ENCODE measurements at places on chromosomes 2 and 18.
A peak's percentile ranks its signal among the peaks of the same experiment; 100 is the strongest.

DNA sequence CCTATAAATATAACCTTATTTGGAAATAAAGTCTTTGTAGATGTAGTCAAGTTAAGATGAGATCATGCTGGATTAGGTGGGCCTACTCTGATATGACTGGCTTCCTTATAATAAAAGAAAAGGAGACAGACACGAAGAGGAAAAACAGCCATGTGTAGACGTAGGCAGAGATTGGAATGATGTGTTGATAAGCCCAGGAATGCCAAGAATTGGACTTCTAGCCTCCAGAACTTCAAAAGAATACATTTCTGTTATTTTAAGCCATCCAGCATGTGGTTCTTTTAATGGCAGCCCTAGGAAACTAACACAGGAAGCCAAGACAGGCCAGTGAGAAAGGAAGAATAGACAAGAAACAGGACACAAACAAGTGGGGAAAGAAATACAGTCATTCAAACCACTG lies 68.6 kb downstream of the NYAP2 start:
- no peak for DNase-seq

DNA sequence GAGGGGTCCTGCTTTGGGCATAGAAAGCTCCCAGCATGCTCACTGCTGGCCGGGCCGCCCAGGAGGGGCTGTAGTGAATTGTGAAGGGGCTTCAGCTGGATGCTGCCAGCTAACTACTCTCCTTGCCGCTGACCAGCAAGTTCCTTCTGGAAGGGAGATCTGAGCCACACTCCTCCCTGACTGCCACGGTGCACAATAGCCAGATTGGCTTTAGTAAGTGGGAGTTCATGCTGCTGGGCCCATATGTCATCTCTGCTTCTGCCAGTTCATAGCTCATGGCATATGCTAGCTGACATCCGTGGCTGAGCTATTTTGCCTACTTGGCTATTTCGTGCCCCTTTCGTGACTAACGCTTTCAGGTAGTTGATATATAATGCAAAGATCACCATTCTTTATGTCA lies 51.6 kb upstream of the ROCK2 start:
- DNase-seq = no peak

DNA sequence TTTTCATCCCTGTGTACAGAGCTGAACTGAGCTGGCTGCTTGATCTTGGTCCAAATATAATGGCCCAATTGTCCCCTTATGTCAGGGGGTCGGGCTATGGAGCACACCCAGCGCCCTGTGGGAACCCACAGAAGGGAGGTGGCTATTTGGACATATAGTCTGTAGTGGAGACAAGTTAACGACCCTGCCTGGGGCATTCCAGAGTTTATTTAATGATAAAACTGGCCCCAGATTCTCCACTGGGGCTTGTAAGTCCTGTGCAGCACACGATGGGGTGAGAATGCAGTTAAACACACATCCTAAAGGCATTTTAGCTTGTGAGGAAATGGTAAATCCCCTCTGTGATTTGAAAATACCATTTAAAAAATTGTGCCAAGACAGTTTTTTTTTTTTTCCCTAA lies 72.9 kb downstream of the QPCT start:
- no peak for DNase-seq

DNA sequence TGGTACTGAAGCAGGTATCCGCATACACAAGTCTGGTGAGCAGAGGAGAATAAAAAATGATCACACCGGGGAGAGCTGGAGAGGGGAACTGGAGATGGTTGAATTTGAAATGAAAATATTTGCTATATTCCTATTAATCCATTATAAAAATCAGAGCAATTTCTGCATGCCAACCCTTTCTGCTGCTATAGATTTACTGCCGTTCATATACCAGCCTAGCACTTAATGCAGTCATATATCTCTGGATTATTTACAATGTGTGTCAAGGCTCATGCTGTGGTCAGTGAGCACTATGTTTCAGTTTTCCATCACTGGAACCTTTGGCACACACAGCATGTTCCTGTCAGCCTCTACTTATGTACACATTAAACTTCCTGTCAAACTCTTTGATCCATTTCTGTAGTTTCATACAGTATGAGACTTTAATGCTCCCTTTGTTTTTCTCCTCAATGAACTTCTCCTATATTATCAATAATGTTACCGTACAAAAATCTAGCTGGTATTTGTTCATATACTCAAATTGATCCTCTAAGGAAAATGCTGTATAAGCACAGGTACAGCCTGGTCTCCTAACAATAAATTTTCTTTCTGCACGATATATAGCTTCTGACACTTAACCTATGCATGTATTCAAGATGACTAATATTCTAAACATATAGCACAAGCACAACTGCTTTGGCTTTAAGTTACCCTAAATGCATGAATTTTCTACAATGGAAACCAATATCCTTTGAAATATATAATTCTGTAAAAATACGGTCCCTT lies 36.7 kb downstream of the FANCL start:
- no peak for DNase-seq

GRCh38 chr18:78558948-78559347 lies 420.7 kb upstream of the SALL3 start:
- DNase-seq = no peak

DNA sequence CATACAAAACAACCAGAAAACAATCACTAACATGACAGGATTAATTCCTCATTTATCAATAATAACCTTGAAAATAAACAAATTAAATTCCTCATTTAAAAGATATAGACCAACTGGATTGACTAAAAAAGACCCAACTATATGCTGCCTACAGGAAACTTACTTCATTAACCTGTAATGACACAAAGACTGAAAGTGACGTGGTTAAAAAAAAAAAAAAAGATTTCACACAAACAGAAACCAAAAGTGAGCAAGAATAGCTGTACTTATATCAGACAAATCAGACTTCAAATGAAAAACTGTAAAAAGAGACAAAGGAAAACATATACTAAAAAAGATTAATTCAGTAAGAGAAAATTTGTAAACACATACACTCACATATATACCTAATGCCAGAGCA lies 201.2 kb downstream of the CCDC178 start:
- DNase-seq = no peak

DNA sequence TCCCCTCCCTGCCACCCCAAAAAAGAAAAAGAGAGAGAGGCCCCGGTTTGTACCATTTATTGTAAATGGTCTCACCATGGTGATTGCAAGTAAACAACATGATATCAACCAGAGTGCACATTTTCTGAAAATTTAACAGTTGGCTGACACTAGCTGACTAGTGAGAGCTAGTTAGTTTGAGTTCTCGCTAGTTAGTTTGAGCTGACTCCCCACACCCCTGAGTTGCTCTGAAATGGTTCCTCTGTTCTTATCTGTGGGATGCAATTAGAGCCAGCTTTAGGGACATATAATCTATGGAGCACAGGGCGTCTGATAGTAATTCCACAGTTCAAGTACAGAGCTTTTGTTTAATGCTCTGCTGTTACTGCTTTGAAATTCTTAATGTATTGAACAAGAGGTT lies 13.1 kb downstream of the CASP10 start:
- no peak for DNase-seq

- no peak for DNase-seq
Observed at GRCh38 chr2:103496850-103497249, 735.0 kb downstream of the TMEM182 start.

DNA sequence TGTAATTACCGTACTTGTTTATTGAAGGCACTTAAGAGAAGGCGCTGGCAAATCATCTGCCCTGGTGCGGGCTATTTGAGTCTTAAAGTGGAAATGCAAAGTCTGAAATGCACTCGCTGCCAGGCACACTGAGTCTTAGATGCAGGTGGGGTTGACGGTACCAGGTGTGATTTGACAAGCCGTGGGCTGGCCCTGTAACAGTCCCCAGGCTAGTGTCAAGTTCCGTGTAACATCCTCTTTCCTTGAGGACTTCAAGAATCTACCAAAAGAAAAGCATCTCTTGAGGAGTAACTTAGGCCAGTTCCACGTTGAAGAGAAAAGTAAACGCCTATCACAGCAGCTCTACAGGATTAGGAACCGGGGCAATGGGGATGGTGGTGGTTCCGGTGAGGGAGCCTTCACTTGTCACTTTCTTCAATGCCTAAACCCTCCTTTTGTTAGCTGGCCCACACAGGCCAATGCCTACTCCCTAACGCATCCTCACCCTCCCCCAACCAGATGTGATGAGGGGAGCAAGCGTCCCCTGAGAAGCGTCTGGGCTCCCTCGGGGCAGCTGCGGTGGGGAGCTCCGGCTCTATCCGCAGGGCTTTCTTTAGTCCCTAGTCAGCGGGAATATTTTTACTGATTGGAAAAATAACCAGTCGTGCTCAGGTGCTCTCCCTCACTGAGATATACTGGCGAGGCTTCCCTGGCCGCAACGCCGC lies 1.5 kb upstream of the UGP2 start:
- DNase-seq = peak; percentile 29

DNA sequence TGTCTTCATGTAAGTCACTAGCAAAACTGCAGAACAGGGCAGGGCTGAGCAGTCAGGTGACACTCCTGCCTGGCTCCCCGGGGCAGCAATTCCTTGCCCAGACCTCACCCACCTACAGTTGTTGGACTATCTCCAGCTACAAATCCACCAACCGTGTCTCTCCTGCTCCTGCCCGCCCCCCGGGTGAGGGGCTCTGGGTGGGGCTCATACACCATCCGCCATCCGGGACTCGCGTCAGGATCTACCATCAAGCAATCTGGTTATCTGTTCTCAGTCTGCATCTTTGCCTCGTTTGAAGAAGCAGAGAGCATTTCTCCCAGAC lies 13.5 kb upstream of the GLI2 start:
- no peak for DNase-seq

DNA sequence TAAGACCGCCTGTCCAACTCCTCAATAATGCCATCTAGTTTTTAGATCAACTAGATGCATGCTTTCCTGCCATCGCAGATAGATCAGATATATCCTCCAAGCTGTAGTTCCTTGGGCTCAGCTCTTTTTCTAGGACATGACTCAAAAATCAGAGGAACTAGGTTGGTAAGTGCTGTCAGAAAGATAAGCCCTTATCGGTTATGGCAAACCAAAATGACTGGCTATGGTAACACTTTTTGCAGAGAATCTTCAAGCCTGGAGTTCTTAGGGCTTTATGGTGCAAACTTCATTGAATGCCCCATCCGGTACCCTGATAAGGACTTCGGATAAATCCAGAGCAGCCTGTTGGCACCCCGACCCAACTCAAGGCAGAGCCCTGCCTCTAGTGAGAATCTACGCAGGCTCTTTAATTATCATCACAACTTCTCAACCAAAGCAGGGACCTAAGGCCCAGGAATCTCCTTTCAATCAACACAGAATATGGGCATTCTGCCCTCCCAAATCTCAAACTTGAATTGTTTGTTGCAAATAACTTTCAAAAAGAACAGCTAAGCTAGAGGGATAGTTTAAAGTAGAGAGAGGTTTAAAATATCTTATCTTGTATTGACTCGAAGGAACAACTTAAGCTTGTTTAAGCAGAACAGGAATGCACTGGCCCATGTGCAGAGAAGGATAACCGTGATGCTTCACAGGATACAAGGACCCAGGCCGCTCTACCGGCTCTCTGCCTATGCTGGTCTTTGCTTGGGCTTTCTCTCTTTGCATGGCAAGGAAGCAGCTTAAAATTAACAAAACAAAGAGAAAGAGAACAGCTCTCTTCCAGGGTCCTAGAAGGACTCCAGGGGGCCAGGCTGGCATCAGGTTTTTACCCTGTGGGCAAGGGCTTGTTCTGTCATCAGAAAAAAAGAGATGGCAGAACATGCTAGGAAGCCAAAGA lies 3.4 kb upstream of the CYP1B1 start:
- no peak for DNase-seq

- no peak for DNase-seq
Observed at GRCh38 chr18:57775937-57776336, 27.2 kb downstream of the ATP8B1 start.

- no peak for DNase-seq
Observed at GRCh38 chr2:171083451-171083850, 77.2 kb downstream of the TLK1 start.

- no peak for DNase-seq
Observed at GRCh38 chr2:85431570-85432205, 13.2 kb downstream of the SH2D6 start.

DNA sequence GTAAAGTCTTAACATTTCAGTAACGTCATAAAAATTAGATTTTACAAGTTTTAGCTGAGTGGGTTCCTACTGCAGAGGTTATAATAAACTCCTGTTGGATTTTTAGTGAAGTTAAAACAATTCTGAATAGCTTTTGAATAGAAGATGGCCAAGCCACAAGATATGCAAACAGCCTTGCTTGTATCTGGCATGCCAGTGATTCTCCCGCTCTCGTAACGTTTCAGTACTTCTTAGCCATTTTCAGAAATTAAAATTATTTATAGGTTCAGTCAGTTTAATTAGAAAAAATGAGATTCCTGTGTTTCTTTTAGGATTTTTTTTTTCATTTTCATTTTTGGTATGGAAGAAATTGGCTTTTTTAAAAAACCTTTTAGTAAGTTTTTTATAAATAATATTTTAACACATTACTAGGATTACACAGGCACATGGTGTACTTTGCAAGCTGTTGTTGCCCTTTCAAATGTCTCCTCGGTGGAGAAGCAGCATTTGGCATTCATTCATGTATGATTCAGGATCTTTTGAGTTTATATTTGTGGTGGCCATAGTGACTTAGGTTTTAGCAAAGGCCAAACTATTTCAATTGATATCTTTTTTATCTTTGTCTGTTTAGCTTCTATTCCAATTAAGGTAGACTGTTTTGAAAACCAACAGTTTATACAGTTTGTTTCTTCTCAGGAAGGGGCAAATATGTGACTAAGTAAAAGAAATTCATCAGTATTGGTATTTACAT lies 30.6 kb upstream of the RND3 start:
- DNase-seq = no peak

- no peak for DNase-seq
Observed at GRCh38 chr2:141048951-141049350, 1081.9 kb downstream of the LRP1B start.

- no peak for DNase-seq
Observed at GRCh38 chr18:74976331-74976909, 232.5 kb downstream of the PTGR3 start.

DNA sequence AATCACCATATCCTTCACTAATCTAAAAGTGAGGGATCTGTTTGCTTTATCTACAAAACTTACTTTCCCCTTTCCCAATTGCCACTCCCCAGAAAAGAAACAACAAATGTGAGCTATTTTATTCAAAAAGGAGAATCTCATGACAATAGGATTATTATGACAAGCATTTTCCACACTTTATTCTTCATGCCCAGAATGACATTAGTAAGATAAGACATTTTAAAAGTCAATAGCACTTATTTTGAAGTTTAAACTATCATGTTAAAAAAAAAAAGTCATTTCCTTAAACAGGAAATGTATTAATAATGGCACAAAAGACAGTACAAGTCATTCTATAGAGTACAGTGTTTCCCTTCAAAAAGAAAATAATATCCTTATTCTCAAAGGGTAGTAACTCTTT lies 58.8 kb upstream of the HNRNPA3 start:
- DNase-seq = no peak

- peak; percentile 27 for DNase-seq
Observed at GRCh38 chr2:118865106-118865505, 17.7 kb upstream of the EN1 start.

DNA sequence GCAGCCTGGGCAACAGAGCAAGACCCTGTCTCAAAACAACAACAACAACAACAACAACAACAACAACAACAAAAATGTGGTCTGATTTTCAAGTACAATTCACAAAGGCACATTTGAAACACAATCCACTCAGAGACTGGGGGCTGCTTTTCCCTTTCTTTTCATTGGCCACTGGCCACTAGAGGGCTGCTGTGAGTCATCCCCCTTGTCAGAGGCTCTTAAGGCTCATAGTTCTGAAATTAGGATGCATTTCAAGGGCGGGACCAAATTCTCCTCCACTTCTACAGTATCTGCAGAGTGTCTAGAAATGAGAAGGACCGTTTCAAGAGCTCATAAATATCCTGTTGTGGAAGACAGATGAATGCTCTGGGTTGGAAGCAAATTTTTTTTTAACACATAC lies 285.4 kb downstream of the NRXN1 start:
- no peak for DNase-seq

Measured in CD4-positive, alpha-beta T cell treated with Interleukin-17A for 4 hours (primary cell).